ENCODE measurements at places on chromosomes 2 and 18. TPM values are rescaled to one million over a fixed set of nuclear protein-coding genes. Genes with fewer than 3 reads are reported as not detected.

- no peaks in the 10 kb centered on the region for H3K36me3 ChIP-seq
- no peak for DNase-seq
- no peaks in the 10 kb centered on the region for H3K27me3 ChIP-seq
- no peaks in the 10 kb centered on the region for H3K4me1 ChIP-seq
- no peak overlapping the region for H3K27ac ChIP-seq
Observed at GRCh38 chr18:61554117-61554776, 221.0 kb downstream of the CDH20 start.

DNA sequence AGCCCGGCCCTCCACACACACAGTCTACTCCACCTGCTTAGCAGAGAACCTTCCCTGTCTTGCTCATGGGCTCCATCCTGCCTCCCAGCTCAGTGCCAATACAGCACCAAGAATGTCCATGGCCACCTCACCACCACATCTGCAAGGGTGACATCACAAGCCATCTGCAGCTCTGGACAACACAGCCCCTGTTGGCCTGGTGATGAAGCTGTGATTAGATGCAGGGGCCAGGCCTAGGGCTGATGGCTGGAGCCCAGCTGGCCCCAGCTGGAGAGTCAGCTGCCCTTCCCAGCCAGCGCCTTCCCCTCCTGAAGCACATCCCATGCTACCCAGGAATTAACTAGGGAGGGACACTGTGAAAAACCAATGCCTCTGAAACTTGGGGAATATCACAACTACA lies 91.1 kb downstream of the TTC32 start:
- peak overlapping the region; percentile 86 for H3K27ac ChIP-seq
- H3K36me3 ChIP-seq, result no peaks in the 10 kb centered on the region
- no peak for DNase-seq
- H3K27me3 ChIP-seq, result no peaks in the 10 kb centered on the region

Gene RND3
- 119 TPM for total RNA-seq

DNA sequence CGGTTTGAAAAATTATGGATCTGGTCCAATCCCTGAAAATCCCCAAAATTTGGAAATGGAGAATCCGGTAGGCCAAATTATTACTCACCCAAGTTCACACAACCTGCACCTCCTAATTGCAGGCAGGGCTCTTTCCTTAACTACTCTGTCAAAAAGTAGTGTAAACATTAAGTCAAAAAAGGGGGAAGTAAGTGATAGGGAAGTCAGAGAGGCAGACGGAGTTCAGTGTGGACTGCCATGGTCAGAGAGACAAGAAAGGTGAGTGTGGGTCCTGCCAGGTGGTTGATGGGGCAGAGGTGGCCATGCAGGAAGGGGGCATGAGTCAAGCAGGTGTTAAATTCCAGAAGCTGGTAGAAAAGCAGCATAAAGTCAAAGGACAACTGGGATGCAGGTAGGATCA lies 104.7 kb upstream of the STPG4 start:
- H3K27ac ChIP-seq, result no peak overlapping the region
- no peaks in the 10 kb centered on the region for H3K36me3 ChIP-seq
- no peaks in the 10 kb centered on the region for H3K4me1 ChIP-seq
- DNase-seq, result no peak
- no peak overlapping the region for H3K4me3 ChIP-seq
- H3K27me3 ChIP-seq, result no peaks in the 10 kb centered on the region

Gene CD207
- 0.27 TPM for total RNA-seq

Gene ARHGAP28
- total RNA-seq, result 0.41 TPM

Gene IKZF2
- 16.2 TPM for total RNA-seq

Gene IL18R1
- 9.3 TPM for total RNA-seq

Gene VAMP8
- total RNA-seq, result 34.9 TPM

DNA sequence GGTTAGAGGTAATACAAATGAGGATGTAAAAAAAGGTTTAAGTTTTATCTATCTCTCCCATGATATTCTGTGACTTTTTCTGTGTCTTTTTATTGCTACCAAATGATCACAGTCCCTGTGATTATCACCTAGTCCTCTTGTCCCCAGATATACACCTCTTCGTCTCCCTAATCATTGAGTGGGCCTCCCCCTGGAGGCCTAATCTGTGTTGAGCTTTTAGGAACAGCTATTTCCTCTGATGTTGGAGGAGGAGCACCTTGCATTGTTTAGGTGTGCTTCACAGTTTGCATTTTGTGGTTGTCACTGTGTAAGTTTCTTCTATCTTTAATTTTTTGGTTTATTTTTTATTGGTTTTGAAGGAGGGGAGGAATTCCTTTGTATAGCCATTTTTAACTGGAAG lies 33.3 kb downstream of the CCDC85A start:
- no peaks in the 10 kb centered on the region for H3K36me3 ChIP-seq
- no peaks in the 10 kb centered on the region for H3K27me3 ChIP-seq
- H3K4me1 ChIP-seq, result no peaks in the 10 kb centered on the region
- no peak overlapping the region for H3K27ac ChIP-seq

- H3K4me3 ChIP-seq, result no peak overlapping the region
- no peak for DNase-seq
- no peaks in the 10 kb centered on the region for H3K36me3 ChIP-seq
- H3K27ac ChIP-seq, result no peak overlapping the region
Observed at GRCh38 chr2:175834477-175834876, 167.6 kb downstream of the LNPK start.

- no peak for DNase-seq
- no peaks in the 10 kb centered on the region for H3K36me3 ChIP-seq
- no peaks in the 10 kb centered on the region for H3K4me1 ChIP-seq
- H3K27ac ChIP-seq, result no peak overlapping the region
- no peak overlapping the region for H3K4me3 ChIP-seq
- no peaks in the 10 kb centered on the region for H3K27me3 ChIP-seq
Observed at GRCh38 chr2:95261602-95262001, 12.6 kb upstream of the PROM2 start.

- no peak for DNase-seq
- no peaks in the 10 kb centered on the region for H3K27me3 ChIP-seq
- H3K36me3 ChIP-seq, result no peaks in the 10 kb centered on the region
- no peak overlapping the region for H3K4me3 ChIP-seq
- no peaks in the 10 kb centered on the region for H3K4me1 ChIP-seq
- H3K27ac ChIP-seq, result no peak overlapping the region
Observed at GRCh38 chr2:9037166-9037565, 33.7 kb upstream of the MBOAT2 start.

Gene REG3G
- total RNA-seq, result not detected

Gene AQP12A
- total RNA-seq, result not detected

GRCh38 chr2:110853516-110853915 lies 121.1 kb downstream of the ACOXL start:
- DNase-seq, result no peak
- H3K4me1 ChIP-seq, result no peaks in the 10 kb centered on the region
- H3K36me3 ChIP-seq, result no peaks in the 10 kb centered on the region
- H3K27me3 ChIP-seq, result no peaks in the 10 kb centered on the region

- no peak overlapping the region for H3K27ac ChIP-seq
- H3K4me1 ChIP-seq, result no peaks in the 10 kb centered on the region
- no peak overlapping the region for H3K4me3 ChIP-seq
- no peak for DNase-seq
- H3K36me3 ChIP-seq, result no peaks in the 10 kb centered on the region
Observed at GRCh38 chr2:152047824-152048471, 50.9 kb downstream of the CACNB4 start.

DNA sequence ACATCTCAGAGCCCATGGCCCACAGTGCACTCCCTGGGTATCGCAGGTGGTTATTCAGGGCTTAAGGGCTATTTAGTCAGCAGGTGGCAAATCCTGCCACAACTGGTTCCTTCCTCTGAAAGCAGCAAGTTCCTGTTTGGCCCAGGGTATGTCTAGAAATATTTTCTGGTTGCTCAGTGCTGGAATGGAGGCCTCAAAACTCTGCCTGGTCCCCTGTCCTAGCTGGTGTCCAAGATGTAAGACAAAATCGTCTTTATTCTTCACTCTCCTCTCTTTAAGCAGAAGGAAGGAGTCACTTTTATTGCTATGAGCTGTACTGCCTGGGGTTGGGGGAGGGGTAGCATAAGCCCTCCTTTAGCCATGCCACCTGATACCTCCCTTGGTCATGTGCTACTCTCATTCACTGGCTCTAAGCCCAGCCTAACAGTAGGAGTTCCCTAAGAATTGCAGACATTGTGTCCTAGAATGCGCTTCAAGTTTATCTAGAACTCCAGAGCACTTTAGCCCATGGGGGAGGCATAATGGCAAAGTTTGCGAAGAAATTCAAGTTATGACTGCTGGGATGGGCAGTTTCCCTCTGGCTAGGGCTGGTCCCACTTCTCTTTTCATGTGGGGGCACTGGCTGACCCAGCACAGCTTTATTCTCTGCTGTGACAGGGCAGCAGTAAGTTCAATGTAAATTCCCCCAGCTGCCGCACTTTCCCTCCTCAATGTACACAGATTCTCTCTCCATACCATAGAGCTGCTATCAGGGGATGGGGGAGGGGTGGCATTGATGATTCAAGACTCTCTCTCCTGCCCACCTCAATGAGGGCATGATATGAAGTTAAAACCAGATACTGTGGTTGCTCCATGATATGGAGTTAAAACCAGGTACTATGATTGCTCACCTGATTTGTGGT lies 27.1 kb upstream of the CWC22 start:
- DNase-seq, result no peak
- no peak overlapping the region for H3K4me3 ChIP-seq
- no peak overlapping the region for H3K27ac ChIP-seq
- H3K27me3 ChIP-seq, result no peaks in the 10 kb centered on the region
- no peaks in the 10 kb centered on the region for H3K36me3 ChIP-seq
- H3K4me1 ChIP-seq, result no peaks in the 10 kb centered on the region

GRCh38 chr2:32902986-32903385 lies 43.8 kb upstream of the LTBP1 start:
- H3K4me3 ChIP-seq, result no peak overlapping the region
- DNase-seq, result no peak
- H3K27me3 ChIP-seq, result no peaks in the 10 kb centered on the region

- H3K4me3 ChIP-seq, result no peak overlapping the region
- no peaks in the 10 kb centered on the region for H3K36me3 ChIP-seq
- DNase-seq, result no peak
- H3K27ac ChIP-seq, result no peak overlapping the region
- no peaks in the 10 kb centered on the region for H3K27me3 ChIP-seq
- H3K4me1 ChIP-seq, result no peaks in the 10 kb centered on the region
Observed at GRCh38 chr2:128399690-128400291, 81.1 kb upstream of the HS6ST1 start.

DNA sequence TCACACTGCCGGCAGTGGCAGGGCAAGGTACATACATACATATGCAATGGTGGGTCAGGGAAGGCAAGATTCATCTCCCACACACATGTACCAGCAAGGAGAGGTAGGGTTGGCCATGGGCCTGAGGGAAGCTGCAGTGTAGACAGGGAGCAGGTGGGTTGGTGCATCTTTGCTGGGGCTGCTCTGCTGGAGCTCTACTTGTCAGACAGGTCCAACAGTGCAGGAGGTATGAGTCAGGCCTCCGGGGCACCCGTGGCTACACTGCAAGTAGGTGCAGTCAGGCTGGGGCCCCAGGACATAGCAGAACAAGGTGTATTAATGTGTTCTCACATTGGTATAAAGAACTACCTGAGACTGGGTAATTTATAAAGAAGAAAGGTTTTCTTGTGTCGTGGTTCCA lies 281.1 kb upstream of the COL3A1 start:
- H3K4me1 ChIP-seq, result no peaks in the 10 kb centered on the region
- H3K4me3 ChIP-seq, result no peak overlapping the region
- H3K27me3 ChIP-seq, result no peaks in the 10 kb centered on the region

DNA sequence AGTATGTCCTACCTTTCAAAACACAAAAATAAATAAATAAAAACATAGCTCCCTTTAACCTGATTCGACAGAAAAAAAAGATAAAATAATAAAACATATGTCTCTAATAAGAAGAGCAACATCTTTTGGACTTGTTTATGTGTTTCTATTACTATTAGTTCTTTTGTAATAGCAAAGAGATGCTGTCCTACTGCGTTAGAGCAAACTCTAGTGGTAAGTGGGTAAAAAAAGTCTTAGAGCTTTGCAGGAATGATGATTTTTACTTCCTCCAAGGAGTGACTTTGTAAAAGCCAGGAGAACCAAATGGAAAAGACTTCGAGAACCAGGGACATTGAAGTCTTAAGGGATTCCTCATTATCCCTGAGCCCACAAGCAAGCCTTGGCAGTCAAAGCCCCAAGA lies 450.1 kb downstream of the METTL4 start:
- no peak overlapping the region for H3K4me3 ChIP-seq
- no peaks in the 10 kb centered on the region for H3K4me1 ChIP-seq
- H3K27me3 ChIP-seq, result no peaks in the 10 kb centered on the region
- no peak for DNase-seq
- H3K36me3 ChIP-seq, result no peaks in the 10 kb centered on the region

GRCh38 chr2:45303417-45304202 lies 294.4 kb upstream of the SIX2 start:
- no peaks in the 10 kb centered on the region for H3K4me1 ChIP-seq
- DNase-seq, result no peak
- no peak overlapping the region for H3K4me3 ChIP-seq
- no peaks in the 10 kb centered on the region for H3K27me3 ChIP-seq
- no peaks in the 10 kb centered on the region for H3K36me3 ChIP-seq

- no peak for DNase-seq
- H3K4me1 ChIP-seq, result peaks cover 21% of the 10 kb centered on the region
- no peaks in the 10 kb centered on the region for H3K36me3 ChIP-seq
- H3K27me3 ChIP-seq, result no peaks in the 10 kb centered on the region
- H3K4me3 ChIP-seq, result no peak overlapping the region
Observed at GRCh38 chr2:205175831-205176230, 506.5 kb upstream of the NRP2 start.

Gene TMEM169
- total RNA-seq, result not detected

Gene RAB6C
- total RNA-seq, result 0.68 TPM

DNA sequence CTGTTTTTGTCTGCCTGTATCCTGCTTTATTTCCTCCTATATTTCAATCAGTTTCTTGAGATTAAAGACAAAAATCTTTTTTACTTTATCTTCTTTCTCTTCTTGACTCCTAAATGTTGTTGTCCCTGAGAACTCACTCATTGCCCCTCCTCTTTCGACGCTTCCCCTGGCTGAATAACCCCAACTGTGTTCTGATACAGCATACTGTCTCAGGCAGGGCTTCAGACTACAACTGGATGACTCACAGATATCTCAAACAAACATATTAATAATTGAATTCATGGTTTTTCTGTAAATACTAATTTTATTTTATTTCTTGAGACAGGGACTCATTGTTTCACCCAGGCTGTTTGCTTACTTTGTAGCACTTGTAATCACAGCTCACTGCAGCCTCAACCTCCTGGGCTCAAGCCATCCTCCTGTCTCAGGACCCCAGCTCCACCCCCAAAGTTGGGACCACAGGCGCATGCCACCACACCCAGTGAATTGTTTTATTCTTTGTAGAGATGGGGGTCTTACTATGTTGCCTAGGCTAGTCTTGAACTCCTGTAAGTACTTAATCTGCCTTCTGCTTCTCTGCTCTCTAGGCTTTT lies 9.4 kb downstream of the ITGAV start:
- H3K27ac ChIP-seq, result peak overlapping the region; percentile 22
- no peak for DNase-seq
- H3K27me3 ChIP-seq, result no peaks in the 10 kb centered on the region
- no peak overlapping the region for H3K4me3 ChIP-seq

Gene SERPINB5
- total RNA-seq, result 0.41 TPM

GRCh38 chr2:137021763-137022162 lies 256.4 kb downstream of the THSD7B start:
- no peak overlapping the region for H3K4me3 ChIP-seq
- no peak overlapping the region for H3K27ac ChIP-seq
- H3K27me3 ChIP-seq, result no peaks in the 10 kb centered on the region

Gene DCC
- not detected for total RNA-seq

Gene LRRTM1
- total RNA-seq, result not detected

- no peaks in the 10 kb centered on the region for H3K27me3 ChIP-seq
- no peak for DNase-seq
- no peak overlapping the region for H3K27ac ChIP-seq
- H3K36me3 ChIP-seq, result no peaks in the 10 kb centered on the region
- H3K4me1 ChIP-seq, result no peaks in the 10 kb centered on the region
Observed at GRCh38 chr2:118264232-118264990, 176.1 kb downstream of the INSIG2 start.

Gene DDX18
- 46.4 TPM for total RNA-seq

Gene GPBAR1
- total RNA-seq, result 4.2 TPM

Data from thoracic aorta (tissue), 2 donors.